RWPE2 (cell line): ENCODE measurements at places on chromosomes 1 and 21.
A peak's percentile ranks its signal among the peaks of the same experiment; 100 is the strongest.

DNA sequence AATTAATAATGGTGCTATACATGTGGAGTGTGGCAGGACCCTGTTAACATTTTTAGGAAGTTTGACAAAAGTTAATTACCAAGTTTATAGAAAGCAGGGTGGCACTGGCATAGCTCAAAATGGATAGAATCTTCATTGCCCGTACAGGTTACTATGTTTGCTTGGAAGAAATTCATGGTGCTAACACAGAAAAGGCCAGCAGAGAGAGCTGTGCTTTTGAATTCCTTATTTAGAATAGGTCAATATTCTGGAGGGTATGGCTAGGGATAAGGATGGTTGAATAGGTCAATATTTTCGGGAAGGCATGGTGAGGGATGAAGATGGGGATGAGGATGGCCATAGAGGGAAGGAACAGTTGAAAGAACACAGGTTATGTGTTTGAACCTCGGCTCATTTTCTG, 345.1 kb downstream of the LMO4 start:
- H3K27ac ChIP-seq, result no peak overlapping the region
- no peaks in the 10 kb centered on the region for H3K27me3 ChIP-seq
- no peaks in the 10 kb centered on the region for H3K36me3 ChIP-seq
- no peak for DNase-seq

DNA sequence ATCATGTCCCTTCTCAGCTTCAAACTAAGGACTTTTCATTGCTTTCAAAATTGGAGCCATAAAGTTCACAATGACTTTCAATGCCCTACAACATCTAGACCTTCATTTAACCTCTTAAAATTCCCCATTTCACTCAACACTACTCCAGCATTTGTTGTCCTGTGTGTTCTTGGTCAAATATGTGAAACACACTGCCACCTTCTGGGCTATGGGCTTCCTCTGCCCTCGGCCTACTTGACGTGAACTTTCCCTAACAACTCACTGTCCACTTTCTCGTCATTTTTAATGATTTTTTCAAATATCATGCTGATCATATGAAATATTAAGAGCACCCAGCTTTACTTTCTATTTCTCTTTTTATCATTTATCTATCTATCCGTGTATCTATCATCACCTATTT, 2018.4 kb downstream of the NCAM2 start:
- H3K36me3 ChIP-seq, result no peaks in the 10 kb centered on the region
- H3K27me3 ChIP-seq, result no peaks in the 10 kb centered on the region
- no peak overlapping the region for H3K27ac ChIP-seq
- DNase-seq, result no peak

DNA sequence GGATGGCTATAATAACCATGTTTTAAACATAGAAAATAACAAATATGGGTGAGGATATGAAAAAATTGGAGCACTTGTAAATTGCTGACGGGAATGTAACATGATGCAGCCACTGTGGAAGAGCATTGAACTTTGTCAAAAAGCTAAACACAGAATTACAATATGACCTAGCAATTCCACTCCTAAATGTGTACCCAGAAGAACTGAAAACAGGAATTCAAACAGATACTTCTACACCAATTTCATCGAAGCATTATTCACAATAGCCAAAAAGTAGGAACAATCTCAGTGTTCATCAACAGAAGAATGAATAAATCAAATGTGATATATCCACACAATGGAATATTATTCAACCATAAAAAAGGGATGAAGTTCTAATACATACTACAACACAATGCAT, 32.7 kb upstream of the COA6 start:
- H3K4me1 ChIP-seq, result no peaks in the 10 kb centered on the region
- no peak overlapping the region for H3K27ac ChIP-seq
- DNase-seq, result no peak

DNA sequence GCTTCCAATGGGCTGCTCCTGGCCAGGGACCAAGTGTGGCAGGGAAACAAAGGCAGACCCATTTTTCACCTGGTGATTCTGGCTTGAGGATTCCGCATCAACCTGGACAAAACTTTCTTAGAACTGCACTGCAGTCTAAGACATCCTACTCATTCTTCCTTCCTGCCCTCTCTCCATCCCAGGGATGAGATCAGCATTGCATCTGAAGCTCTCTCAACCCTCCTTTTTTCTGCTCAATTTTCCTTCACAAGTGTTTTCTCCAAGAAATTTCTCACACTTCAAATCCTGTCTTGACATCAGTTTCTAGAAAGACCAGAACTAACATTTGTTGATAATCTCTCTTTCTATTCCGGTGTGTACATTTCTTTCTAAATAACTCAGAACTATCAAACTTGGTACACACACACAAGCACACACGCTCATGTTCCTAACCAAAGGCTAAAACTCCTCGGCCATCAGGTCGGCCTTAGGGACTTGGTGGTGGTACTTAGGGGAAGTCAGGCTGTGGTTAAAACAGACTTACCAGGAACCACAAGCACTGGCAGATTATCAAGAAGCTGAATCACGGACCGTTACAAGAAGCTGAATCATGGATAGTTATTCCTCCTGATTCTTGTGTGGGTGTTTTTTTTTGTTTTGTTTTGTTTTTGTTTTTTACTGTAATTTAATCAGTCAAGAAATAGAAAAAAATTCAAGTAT, 21.0 kb upstream of the CXADR start:
- H3K4me3 ChIP-seq, result no peak overlapping the region
- H3K27me3 ChIP-seq, result peaks cover 26% of the 10 kb centered on the region
- no peaks in the 10 kb centered on the region for H3K36me3 ChIP-seq
- peaks cover 16% of the 10 kb centered on the region for H3K4me1 ChIP-seq
- DNase-seq, result no peak

- H3K4me1 ChIP-seq, result no peaks in the 10 kb centered on the region
- DNase-seq, result no peak
Measured at GRCh38 chr1:213227458-213227857, 176.4 kb downstream of the RPS6KC1 start.

- H3K27me3 ChIP-seq, result no peaks in the 10 kb centered on the region
- peaks cover 15% of the 10 kb centered on the region for H3K36me3 ChIP-seq
- H3K27ac ChIP-seq, result peak within 1 kb of the TSS; percentile 72
- DNase-seq, result peak; percentile 95
- peak within 1 kb of the TSS; percentile 86 for H3K4me3 ChIP-seq
- peaks cover 9% of the 10 kb centered on the region for H3K4me1 ChIP-seq
Measured at GRCh38 chr1:246566128-246566812, at the start of the genes CNST and TFB2M. CNST (plus strand) TSS chr1:246566456; CDS start chr1:246591563, 25,107 bp downstream. TFB2M (minus strand) TSS chr1:246566261; CDS start chr1:246566138, 123 bp downstream.

GRCh38 chr1:178867670-178868069, 3.2 kb downstream of the ANGPTL1 start:
- no peak overlapping the region for H3K27ac ChIP-seq
- no peaks in the 10 kb centered on the region for H3K4me1 ChIP-seq
